ENCODE measurements at places on chromosomes 3 and 15.

- DNase-seq: no peak
These were observed 110.3 kb upstream of the KLF13 start for GRCh38 chr15:31216215-31216911.

- no peak for DNase-seq
These were observed 53.3 kb upstream of the SLC6A11 start for GRCh38 chr3:10762611-10763247.

DNA sequence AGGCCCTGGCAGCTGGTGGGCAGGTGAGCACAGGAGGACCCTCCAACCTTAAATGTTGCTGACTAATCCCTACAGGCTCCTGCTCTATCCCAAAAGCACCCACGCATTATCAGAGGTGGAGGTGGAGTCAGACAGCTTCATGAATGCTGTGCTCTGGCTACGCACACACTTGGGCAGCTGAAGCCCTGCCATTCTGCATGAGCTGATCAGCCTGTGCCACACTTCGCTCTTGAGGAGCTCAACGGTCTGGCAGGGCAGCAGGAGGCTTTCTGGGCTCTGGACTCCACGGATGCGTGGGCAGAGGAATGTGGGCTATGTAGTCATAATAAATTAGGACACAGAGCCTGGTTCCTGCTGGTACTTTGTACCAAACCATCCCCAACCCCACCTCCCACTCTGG is 6.1 kb downstream of the MST1 start:
- no peak for DNase-seq

- no peak for DNase-seq
These were observed 78.2 kb downstream of the VGLL4 start for GRCh38 chr3:11565492-11565891.

- no peak for DNase-seq
These were observed 332.3 kb downstream of the FOXP1 start for GRCh38 chr3:71251156-71251775.

GRCh38 chr3:116069024-116069423 is 376.3 kb downstream of the LSAMP start:
- no peak for DNase-seq

- DNase-seq: no peak
These were observed 69.3 kb upstream of the BFSP2 start for GRCh38 chr3:133330522-133330921.

DNA sequence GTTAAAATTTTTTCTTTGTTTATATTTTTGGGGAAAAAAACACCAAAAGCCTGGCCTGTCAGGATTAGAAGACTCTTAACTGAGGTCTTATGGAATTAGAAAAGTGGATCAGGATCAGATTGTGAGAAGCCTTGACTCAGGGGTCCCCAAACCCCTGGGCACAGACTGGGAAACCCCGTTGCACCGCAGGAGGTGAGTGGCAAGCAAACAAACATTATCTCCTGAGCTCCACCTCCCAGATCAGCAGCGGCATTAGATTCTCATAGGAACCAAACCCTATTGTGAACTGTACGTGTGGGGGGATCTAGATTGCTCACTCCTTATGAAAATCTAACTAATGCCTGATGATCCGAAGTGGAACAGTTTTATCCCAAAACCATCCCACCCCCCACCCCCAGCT is 117.2 kb downstream of the TCF12 start:
- DNase-seq: no peak

GRCh38 chr3:102206511-102207031 is 228.2 kb upstream of the ZPLD1 start:
- DNase-seq: no peak

DNA sequence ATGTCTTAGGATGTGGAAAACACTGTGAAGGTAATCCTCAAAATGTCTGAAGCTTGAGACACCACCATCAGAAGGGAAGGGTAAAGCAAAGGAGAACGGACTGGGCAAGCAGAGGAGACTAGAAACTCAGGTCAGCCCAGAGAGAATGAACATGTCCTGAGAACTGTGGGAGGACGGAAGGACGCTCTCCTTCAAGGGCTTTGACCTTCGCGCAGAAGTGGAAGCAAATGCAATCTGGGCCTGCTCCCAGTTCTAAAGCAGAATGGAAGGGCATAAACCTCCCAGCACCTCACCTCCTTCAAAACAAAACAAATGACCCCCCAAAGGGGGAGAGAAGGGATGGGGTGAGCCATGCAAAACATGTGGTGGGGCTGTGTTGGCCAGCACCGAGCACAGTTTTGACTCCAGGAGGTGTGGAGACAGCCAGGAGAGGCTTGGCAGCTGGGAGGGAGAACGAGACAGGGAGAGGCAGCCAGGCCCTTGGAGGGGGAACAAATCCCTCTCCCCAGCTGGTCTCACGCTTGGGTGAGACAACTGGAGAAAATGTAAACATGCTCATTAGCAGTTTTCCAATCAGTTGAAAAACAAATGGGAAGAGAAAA is 222.4 kb upstream of the WNT5A start:
- no peak for DNase-seq

GRCh38 chr15:74320352-74321247 is 46.8 kb downstream of the CYP11A1 start:
- DNase-seq: no peak

DNA sequence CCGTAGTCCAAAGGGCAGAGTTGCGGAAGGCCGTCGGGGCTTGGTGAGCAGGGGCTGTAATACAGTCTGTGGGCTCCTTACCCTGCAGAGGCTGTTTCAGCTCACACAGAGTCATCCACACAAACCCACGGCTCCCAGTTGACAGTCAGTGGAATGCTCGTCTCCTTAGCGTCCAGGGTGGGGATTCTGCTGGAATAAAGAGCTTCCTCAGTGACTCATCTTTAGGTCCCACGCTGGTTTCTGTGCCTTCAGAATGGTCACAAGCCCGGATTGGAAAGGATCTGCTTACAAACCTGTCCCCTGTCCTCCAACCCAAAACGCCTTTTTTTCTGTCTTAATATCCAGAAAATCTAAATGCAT is 201.3 kb upstream of the TPM1 start:
- DNase-seq: no peak

- DNase-seq: no peak
These were observed 313.9 kb upstream of the SATB1 start for GRCh38 chr3:18739099-18739433.

DNA sequence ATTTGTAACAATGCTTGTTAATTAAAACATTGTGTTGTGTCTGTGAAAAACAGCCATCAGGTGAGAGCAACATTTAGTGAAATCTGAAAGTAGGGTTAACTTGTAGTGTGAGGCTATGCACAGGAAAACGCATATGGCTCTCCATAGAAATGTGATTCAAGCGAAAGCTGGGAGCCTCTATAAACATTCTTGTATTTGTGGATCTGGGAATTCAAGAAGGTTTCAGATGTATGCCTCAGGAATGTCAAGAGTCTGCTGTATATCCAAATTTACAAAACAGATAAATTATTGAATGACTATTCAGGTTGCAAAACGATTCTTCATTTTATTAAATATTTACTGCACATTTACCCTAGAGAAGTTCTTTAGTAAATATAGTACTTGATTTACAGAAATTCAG is 166.0 kb downstream of the THSD4 start:
- DNase-seq: no peak

DNA sequence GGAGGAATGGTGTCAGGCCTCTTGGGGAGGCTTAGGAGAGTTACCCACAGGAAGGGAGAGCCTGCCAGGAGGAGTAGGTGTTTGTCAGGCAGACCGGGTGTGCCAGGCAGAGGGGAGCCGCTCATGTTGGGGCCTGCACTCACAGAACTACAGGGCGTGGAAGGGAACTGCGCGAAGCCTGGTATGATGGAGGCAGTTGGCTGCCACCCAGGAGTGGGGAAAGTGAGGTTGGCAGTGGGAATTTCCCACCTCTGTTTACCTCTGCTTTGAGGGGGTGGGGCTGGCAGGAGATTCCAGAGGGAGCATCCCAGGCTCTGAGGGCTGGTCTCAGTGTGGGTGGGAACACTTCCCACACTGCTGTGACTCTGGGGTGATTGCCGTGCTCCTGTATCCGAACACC is 99.9 kb downstream of the SLCO3A1 start:
- DNase-seq: no peak

DNA sequence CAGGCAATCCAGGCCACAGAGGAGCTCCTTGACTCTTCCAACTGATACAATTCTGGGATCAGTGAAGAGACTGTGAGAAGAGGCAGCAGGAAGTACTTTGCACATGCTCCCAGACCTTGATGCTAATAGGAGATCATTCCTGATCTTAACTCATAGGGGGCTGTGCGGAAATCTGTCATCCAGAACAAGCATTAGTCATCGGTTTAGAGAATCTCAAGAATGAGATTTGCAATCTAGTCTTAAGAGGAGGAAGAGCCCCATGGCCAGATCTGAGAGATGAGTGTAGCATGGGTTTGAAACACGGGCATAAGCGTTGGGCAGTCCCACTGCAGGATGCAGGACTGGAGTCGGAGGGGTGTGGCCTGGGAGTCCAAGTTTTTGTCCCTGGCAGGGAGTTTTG is 1081.1 kb downstream of the NAALADL2 start:
- DNase-seq: no peak

DNA sequence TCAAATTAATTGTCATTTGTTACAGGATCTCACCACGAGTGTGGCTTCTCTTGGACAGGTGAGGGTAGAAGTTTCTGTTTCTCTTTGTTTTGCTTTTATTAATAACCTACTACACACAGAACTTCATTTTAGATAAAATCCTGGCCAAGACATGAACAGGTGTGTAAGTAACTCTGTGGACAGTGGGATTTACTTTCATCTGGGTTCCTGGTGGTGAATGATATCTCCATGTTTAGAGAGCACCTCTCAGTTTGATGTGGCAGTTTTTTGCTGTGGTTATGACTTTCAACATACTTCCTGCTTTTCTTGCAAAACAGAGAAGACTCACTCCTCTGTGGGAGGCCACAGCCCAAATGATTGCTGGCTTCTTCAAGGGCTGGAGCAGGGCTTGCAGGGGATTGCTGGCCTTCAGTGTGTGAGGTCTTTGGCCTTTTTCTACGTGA is 71.1 kb upstream of the XCR1 start:
- no peak for DNase-seq

GRCh38 chr3:187958432-187959003 is 195.4 kb upstream of the LPP start:
- DNase-seq: peak; percentile 30

- no peak for DNase-seq
These were observed 255.8 kb downstream of the MEIS2 start for GRCh38 chr15:36844534-36844998.

GRCh38 chr3:144235489-144235888 is 263.9 kb downstream of the DIPK2A start:
- no peak for DNase-seq

- no peak for DNase-seq
These were observed 21.3 kb downstream of the LRIG1 start for GRCh38 chr3:66479532-66479947.

DNA sequence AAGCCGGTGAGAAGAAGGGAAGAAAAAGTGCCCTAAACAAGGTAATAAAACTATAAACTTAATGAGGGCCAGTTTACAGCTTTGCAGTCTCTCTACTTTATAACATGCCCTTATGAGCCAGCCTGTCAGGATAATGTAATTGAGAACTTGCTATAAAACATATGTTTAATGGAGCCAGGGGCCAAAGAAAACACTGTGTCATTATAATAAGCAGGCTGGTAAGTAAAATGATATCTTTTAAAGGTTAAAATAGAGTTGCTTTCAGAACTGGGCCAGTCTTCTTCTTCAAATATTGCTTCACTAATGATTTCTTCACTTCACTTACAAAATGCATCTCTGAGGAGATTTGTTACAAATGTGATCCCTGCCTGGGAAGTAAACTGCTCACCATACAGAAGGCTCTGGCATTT is 192.5 kb downstream of the SHOX2 start:
- no peak for DNase-seq

DNA sequence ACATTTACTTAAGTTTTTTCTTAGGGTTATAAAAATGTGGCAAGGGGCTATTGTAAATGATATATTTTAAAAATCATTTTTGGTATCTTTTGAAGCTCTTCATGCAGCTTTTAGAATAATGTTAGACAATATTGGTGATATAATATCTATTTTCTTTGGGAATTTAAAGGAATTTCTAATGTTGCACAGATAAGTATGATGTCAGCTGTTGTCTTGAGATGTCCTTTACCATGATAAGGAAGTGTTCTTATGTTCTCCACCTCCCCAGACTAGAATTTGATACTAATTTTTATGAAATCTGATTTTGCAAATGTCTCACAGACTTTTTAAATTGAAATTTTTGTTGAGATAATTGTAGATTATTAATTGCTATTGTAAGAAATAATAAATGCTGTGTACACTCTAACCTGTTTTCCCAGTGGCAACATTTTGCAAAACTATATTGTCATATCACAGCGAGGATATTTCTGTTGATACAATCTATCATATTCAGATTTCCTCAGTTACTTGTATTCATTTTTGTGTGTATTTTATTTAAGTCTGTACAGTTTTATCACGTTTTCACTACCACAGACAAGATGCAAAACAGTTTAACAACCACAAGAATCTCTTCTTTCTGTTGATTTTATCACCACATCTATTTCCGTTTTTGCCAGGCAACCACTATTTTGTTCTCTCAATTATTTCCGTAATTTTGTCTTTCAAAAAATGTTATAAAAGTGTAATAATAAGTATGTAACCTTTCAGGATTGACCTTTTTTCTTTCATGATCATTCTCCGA is 55.4 kb downstream of the SPRED1 start:
- no peak for DNase-seq

- no peak for DNase-seq
These were observed 282.0 kb upstream of the VEPH1 start for GRCh38 chr3:157785102-157785826.

DNA sequence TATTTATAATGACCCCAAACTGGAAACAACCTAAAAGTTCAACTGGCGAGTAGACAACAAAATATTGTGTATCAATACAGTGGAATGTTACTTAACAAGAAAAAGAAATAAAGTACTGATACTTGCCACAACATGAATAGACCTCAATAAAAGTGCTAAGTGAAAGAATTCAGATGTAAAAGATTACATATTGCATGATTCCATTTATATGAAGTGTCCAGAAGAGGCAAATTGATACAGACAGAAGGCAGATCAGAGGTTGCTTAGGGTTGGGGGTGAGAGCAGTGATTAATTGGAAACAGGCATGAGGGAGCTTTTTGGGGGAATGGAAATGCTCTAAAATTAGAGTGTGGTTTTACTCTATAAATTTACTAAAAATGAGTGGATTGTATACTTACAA is 183.3 kb downstream of the SATB1 start:
- DNase-seq: no peak

DNA sequence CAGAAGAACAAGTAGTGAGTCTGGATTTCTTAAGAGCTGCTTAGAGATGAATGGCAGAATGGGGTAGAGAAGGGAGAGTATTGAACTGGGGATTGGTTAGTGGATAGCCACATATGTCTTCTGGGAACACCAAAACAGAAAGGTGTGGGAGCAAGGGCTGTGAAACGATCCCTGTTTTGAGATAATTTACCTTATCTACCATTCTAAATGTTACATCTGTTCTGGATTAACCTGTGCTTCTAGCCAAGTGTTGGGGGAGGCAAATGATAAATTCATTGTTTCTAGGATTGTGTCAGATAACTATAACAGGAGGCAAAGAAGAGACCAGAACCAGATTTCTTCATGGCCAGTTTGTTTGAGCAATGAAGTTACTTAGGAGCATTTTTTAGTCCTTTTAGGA is 8.4 kb downstream of the NR1D2 start:
- no peak for DNase-seq
